Heart right ventricle (tissue), 16 donors: ENCODE measurements at places on chromosomes 12 and 14. TPM values are rescaled to one million over a fixed set of nuclear protein-coding genes. Genes with fewer than 3 reads are reported as not detected.

DNA sequence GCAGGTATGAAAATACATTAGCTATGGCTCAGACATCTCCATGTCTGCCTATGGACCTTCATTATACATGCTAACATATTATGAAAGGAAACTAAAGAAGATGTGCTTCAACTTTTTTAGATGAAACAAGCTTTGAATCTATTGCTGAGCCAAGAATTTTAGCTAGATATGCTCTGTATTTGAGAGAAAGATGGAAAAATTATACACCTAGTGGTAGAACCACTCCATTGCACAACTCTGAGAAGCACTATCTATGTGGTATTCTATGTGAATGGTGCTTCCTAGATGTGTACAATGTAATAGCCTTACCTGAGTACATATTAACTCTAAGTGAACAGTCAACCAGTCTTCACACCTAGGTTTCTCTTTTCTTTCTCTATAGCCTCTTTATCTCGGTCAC, 17.3 kb downstream of the EPYC start:
- no peaks in the 10 kb centered on the region for H3K4me1 ChIP-seq
- H3K27me3 ChIP-seq = no peaks in the 10 kb centered on the region
- H3K27ac ChIP-seq = no peak overlapping the region
- DNase-seq = no peak
- no peak overlapping the region for H3K4me3 ChIP-seq

DNA sequence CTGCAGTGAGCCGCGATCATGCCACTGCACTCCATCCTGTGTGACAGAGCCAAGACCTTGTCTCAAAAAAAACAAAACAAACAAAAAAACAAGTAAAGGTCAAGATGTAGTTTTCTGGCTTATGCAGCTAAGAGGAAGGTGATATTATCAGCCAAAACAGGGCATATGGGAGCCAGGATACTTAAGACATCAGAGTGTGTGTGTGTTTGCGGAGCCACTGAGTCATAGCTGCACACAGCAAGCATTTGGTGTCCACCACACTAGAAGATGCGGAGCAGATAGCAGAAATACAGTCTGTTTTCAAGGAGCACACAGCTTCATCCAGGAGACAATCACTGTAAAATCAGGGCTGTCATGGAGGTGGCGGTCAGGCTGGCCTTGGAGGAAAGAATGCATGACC, 72.6 kb upstream of the REP15 start:
- no peak for DNase-seq
- no peaks in the 10 kb centered on the region for H3K36me3 ChIP-seq
- no peaks in the 10 kb centered on the region for H3K27me3 ChIP-seq
- no peak overlapping the region for H3K4me3 ChIP-seq
- H3K4me1 ChIP-seq = peaks cover 43% of the 10 kb centered on the region
- no peak overlapping the region for H3K27ac ChIP-seq

GRCh38 chr14:80415636-80416035, 204.3 kb upstream of the DIO2 start:
- DNase-seq = no peak
- H3K36me3 ChIP-seq = no peaks in the 10 kb centered on the region
- H3K4me3 ChIP-seq = no peak overlapping the region
- H3K4me1 ChIP-seq = no peaks in the 10 kb centered on the region
- no peaks in the 10 kb centered on the region for H3K27me3 ChIP-seq
- no peak overlapping the region for H3K27ac ChIP-seq

DNA sequence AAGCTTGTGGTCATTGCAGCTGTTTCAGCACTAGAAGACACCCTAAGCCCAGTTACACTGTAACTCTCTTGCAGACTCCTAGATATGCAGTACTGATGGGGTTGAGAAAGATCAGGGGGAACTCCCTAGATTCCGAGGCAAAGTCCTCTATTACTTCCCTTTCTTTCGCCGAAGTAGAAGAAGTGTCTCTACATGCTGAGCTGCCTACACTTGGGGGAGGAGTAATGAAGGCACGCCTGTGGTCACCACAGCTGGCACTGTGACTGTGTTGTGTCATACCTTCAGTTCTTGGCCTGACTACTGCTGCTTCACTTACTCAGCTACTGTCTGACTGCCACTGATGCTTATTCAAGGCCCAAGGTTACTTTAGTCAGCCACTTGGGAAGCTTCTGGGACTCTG, 35.1 kb upstream of the RPL10L start:
- DNase-seq = no peak
- no peaks in the 10 kb centered on the region for H3K36me3 ChIP-seq
- H3K4me1 ChIP-seq = no peaks in the 10 kb centered on the region
- H3K27me3 ChIP-seq = no peaks in the 10 kb centered on the region
- no peak overlapping the region for H3K27ac ChIP-seq
- no peak overlapping the region for H3K4me3 ChIP-seq

- H3K27me3 ChIP-seq = no peaks in the 10 kb centered on the region
- no peak overlapping the region for H3K4me3 ChIP-seq
- DNase-seq = no peak
Observed at GRCh38 chr12:63045020-63045860, 105.8 kb downstream of the AVPR1A start.

- H3K4me3 ChIP-seq = no peak overlapping the region
- H3K36me3 ChIP-seq = peaks cover 99% of the 10 kb centered on the region
- H3K27ac ChIP-seq = no peak overlapping the region
- H3K4me1 ChIP-seq = no peaks in the 10 kb centered on the region
Observed at GRCh38 chr12:132071040-132071810, 72.9 kb downstream of the DDX51 start.

DNA sequence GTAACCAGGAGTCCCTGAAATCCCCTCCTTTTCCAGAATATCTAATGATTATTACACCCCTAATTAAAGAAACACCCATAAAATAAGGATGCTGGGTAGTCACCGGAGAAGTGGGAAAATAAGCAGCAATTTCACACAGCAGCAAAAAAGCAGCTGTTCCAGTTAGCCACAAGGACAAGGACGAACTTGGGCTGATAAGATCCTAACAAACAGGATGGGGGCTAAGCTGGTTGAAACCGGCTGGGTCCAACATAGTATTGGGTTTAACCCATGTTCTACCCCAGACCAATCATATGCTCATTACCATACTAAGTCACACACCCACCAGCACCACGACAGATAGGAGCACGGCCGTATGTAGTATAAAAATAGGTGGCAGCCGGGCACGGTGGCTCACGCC, 100.7 kb downstream of the RPL10L start:
- no peak for DNase-seq
- no peak overlapping the region for H3K27ac ChIP-seq
- H3K27me3 ChIP-seq = no peaks in the 10 kb centered on the region
- no peak overlapping the region for H3K4me3 ChIP-seq
- no peaks in the 10 kb centered on the region for H3K36me3 ChIP-seq
- no peaks in the 10 kb centered on the region for H3K4me1 ChIP-seq

GRCh38 chr14:68088451-68088854, 268.9 kb downstream of the RAD51B start:
- peaks cover 7% of the 10 kb centered on the region for H3K4me1 ChIP-seq
- no peak for DNase-seq
- peak overlapping the region; percentile 13 for H3K27ac ChIP-seq
- no peaks in the 10 kb centered on the region for H3K27me3 ChIP-seq
- H3K4me3 ChIP-seq = no peak overlapping the region
- no peaks in the 10 kb centered on the region for H3K36me3 ChIP-seq

DNA sequence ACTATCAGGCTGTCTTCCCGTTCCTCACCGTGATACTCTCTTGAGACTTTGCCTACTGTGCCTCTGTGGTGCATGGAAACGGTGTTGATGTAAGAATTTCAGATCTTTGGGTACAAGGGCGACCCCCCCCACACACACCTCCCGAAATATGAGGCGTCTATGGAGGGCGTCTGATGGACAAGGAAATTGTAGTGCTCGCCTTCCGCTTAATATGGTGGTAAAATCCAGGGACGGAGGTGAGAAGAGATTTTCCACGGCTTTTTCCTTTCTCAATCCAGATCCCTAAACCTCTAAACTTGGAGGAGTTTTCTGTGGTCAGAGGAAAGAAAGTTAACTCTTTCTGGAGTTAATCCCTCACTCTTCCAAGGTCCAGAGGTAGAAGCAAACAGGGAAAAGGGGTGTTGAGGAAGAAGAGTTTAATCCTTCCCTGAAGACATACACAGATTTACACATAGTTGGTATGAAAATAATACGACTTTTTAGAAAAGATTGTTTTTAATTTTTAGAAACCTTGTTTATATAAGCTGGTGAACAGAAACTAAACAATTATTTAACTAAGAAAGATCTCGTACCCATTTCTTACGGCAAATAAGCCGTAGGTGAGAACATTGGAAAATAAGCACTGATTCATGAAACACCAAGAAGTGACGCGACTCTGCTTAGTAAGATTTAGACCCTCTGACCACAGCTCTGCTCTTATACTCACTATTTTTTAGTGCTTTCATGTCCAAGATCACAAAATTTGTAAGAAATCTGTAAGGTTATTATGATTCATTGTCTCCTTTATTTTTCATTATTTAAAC, 23.1 kb upstream of the RNASE12 start:
- DNase-seq = no peak
- no peaks in the 10 kb centered on the region for H3K36me3 ChIP-seq
- peak overlapping the region; percentile 20 for H3K27ac ChIP-seq
- peak overlapping the region; percentile 30 for H3K4me3 ChIP-seq
- H3K27me3 ChIP-seq = peaks cover 11% of the 10 kb centered on the region

- no peaks in the 10 kb centered on the region for H3K4me1 ChIP-seq
- no peak for DNase-seq
- no peak overlapping the region for H3K27ac ChIP-seq
- peaks cover 12% of the 10 kb centered on the region for H3K27me3 ChIP-seq
- no peaks in the 10 kb centered on the region for H3K36me3 ChIP-seq
- H3K4me3 ChIP-seq = no peak overlapping the region
Observed at GRCh38 chr14:98931911-98932310, 340.1 kb downstream of the BCL11B start.

GRCh38 chr12:12181511-12181910, 85.3 kb downstream of the LRP6 start:
- H3K36me3 ChIP-seq = no peaks in the 10 kb centered on the region
- H3K27me3 ChIP-seq = no peaks in the 10 kb centered on the region
- peaks cover 16% of the 10 kb centered on the region for H3K4me1 ChIP-seq
- no peak overlapping the region for H3K4me3 ChIP-seq

DNA sequence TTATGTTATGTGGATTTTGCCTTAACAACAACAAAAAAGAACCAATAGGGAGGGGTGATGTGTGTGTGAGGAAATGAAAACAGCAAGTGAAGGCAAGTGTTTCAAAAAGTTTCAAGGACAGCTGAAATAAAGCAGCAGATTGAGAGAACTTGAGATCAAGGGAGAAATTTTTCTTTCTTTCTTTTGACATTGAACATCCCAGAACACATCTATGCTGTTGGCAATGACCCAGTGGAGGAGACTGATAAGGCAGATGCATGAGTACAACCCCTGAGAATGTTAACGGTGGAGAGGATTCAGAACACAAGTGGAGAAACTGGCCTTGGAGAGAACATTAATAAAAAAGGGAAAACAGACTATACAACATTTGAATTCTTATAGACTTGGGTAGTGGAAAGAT, 2.9 kb downstream of the LLPH start:
- DNase-seq = no peak
- peak overlapping the region; percentile 4 for H3K27ac ChIP-seq
- no peak overlapping the region for H3K4me3 ChIP-seq

- H3K27ac ChIP-seq = no peak overlapping the region
- no peaks in the 10 kb centered on the region for H3K27me3 ChIP-seq
- no peaks in the 10 kb centered on the region for H3K4me1 ChIP-seq
- no peaks in the 10 kb centered on the region for H3K36me3 ChIP-seq
- DNase-seq = no peak
Observed at GRCh38 chr14:58584383-58584782, 53.4 kb upstream of the DACT1 start.

Gene FSCB
- polyA plus RNA-seq = not detected

Gene DAO
- not detected for polyA plus RNA-seq

Gene VWF
- 104 TPM for polyA plus RNA-seq

Gene KRT74
- polyA plus RNA-seq = not detected

Gene CLEC14A
- polyA plus RNA-seq = 71.8 TPM

Gene ZCRB1
- 79.2 TPM for polyA plus RNA-seq

Gene TRPV4
- 0.29 TPM for polyA plus RNA-seq

Gene KITLG
- polyA plus RNA-seq = 6.0 TPM
